Stimulated activated CD4-positive, alpha-beta T cell treated with anti-CD3 and anti-CD28 coated beads, Interleukin-4, amount 100 ng/mL, for 24 hours (primary cell): ENCODE measurements at places on chromosomes 5 and 9.
A peak's percentile ranks its signal among the peaks of the same experiment; 100 is the strongest.

- no peak for DNase-seq
Measured at GRCh38 chr5:169009123-169009522, 291.8 kb downstream of the SLIT3 start.

DNA sequence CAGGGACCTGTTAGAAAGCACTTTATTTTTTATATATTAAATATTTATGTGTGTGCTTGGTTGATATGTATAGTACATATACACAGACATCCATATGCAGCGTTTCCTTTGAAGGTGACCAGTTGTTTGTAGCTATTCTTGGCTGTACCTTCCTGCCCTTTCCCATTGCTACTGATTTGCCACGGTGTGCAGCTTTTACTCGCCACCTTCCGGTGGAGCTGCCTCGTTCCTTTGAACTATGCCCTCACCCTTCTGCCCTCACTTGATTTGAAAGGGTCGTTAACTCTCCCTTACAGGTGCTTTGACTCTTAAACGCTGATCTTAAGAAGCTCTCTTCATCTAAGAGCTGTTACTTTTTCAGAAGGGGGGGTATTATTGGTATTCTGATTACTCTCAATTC is 20.5 kb downstream of the RGMB start:
- DNase-seq, result no peak

DNA sequence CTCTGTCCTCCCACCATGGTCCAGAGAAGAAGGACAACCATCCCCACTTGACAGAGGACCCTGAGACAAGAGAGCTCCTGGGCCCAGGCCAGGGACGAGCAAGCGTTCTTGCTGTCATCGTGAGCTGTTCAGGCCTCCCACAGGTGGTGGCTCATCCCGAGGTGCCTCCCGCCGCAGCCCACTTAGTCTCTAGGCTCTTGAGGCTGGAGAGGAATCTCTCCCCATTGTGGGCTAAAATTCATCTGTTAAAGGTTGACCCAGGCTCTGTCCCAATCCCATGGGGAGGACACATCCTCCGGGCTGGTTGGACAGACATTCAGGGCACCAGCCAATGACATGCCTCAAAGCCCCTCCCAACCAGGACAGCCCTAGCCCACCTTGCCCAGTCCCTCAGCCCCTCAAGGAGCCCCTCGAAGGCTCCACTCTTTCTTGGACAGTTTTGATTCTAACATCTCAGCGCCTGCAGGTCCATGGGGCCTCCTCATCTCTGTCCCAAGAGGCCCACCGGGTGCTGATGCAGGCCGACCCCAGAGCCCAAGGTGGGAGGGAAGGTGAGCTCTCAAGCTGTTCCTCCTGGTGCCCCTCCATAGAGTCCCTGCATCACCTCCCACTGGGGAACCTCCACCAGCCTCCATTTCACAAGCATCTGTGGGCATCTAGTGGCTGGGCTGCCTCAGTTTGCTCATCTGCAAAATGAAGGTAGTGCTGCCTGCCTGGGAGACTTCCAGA is 52.9 kb downstream of the BARX1 start:
- no peak for DNase-seq

DNA sequence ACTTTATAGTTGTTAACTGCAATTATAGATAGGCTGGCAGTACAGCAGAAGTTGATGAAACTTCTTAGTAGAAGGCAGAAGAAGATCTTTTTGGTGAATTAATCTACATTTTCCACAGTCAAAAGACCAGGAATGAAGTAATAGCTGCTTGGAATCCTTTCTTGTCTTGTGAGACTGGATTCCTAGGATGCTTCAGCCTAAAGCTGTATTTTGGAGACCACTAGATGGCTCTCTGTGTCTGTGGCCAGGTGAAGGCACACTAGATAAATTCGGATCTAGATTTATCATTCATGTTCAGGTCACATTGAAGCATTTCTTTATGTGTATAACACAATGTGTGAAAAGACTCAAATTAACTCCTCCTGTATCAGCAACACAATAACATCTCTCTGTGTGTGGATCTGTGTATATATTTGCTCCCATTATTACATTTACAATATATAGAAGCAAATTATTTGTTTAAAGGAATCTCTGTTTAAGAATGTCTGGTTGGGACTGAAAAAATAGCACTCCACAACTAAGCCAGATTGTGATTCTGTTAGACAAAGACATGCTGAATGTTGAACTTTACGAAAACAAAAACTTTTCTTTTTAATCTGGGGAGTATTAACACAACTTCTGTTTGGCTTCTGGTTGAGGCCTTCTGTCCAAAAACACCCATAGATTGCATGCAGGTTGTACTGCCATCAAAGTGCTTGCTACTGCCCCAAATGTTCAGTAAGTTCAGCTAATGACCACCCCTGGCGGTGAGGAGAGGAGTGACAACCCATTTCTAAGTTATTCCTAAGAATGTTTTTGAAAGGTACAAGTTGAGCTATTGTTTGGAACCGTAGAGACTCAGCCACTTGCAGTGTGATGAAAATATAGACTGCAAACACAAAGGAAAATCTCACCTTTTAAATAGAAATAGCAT is 10.6 kb downstream of the GRIN3A start:
- peak; percentile 6 for DNase-seq

DNA sequence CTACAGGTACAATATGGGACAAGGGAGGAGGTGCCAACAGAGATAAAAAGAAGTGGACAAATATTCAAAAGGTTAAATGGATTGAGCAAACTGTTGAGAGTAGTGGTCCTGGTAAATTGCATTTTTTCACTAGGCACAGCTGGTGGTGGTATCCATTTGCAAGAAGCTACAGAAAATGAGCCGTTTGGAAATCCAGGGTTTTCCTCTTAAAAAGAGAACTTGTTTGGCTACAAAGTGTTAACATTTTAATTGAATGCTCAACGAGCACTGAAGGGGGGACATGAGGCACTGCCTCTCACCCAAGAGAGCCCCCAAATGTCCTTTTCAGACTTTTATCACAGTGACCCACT is 491 bp upstream of the ZCCHC9 start:
- no peak for DNase-seq

- DNase-seq, result no peak
Measured at GRCh38 chr5:104778-105296, 12.9 kb downstream of the PLEKHG4B start.

- no peak for DNase-seq
Measured at GRCh38 chr9:78682216-78682615, 385.3 kb downstream of the PSAT1 start.

GRCh38 chr9:92003308-92004044 is 53.4 kb upstream of the ROR2 start:
- no peak for DNase-seq

DNA sequence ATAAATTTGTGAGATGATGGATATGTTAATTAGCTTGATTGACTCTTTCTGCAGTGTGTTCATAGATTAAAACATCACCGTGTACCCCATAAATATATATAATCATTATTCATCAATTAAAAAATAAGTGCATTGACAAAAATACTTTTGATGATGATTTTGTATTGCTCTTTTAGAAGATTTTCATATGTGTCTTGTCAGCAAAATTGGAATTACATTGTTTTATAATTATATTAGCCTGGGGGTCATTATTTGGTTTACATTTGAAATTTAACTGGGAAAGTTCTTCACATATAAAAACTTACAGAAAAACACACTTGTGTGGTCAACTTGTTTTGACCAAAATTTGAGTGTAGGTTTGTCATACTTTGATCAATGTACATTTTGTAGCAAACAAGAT is 614.6 kb upstream of the ITGA1 start:
- DNase-seq, result no peak

- no peak for DNase-seq
Measured at GRCh38 chr5:1936413-1936812, 53.7 kb upstream of the IRX4 start.

DNA sequence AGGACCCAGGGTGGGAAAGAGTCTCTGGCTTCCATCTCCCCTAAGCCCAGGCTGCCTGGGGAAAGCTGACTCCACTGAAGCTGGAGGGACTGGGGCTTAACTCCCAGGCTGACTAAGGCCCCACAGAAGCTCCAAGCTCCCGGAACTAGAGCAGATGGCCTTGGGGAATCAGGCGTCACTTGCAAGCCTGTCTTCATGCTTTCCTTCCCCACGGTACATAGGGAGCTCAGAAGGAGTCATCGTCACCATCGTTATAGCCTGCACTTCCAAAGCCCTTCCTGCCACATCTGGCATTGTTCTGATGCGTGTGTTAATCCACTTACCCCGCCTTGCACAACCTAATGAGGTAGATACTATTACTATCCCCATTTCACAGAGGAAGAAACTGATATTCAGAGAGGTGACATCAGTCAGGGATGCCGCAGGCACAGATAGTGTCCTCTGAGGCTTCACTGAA is 11.5 kb downstream of the AQP3 start:
- no peak for DNase-seq

GRCh38 chr5:58334035-58334434 is 125.9 kb downstream of the PLK2 start:
- no peak for DNase-seq

DNA sequence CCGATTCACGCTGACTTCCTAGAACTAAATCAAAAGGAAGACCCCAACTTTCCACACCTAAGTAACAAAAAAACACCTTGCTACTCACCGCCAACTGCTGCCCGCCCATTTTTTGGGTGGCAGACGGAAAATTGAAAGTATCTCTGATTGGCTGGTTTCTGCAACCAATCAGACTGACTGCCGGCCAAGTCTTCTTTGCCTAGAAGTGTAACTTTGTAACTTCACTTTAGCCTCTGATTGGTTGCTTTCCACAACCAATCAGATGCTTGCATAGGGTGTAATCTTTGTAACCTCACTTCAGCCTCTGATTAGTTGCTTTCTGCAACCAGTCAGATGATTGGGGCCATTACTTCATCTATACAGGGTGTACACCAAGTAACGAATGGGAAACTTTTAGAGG is 42.6 kb upstream of the ANKH start:
- DNase-seq, result no peak

DNA sequence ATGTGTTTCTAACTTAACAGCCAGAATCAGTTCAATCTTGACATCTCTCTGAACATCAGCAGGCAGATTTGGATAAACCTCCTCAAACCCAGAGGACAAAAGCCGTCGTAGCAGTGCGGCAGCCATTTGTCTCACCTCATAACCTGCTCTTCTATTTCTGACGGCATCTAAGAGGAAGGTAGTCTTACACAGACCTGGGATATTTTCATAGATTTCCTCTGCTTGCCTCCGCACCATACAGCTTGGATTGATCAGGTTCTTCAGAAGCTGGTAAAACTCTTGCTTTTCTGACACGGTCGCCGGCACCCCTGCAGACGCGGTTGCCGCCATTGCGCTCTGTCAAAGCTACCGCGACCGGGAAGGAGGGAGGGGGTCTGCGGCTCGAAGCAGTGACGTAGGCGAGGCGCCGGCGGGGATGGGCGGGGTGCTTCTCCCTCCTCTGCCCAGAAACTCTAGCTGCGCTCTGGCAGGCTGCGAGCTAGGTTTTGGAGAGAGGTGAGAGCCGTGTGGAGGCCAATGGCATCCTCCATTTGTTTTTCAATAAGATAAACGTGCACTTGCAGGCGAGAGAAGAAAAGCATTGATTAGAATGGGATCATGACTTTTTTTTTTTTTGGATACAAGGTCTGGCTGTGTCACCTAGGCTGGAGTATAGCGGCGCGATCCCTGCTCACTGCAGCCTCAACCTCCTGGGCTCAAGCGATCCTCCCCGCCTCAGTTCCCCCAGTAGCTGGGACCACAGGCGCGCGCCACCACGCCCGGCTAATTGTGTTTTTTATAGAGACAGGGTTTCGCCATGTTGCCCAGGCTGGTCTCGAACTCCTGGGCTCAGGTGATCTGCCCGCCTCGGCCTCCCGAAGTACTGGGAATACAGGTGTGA is at the start of gene RANBP6:
Gene RANBP6, minus strand, starts transcription at position 347 of the 880 bp plus-strand sequence. Its CDS starts 17 bp downstream, at position 330.
- DNase-seq, result peak; percentile 92

- no peak for DNase-seq
Measured at GRCh38 chr9:117414220-117414905, 494 bp downstream of the ASTN2 start.

- DNase-seq, result peak; percentile 72
Measured at GRCh38 chr5:55172937-55173686, at the start of gene CDC20B. TSS of gene CDC20B (minus strand) at chr5:55173177. CDS start at chr5:55173000, 177 bp downstream.

DNA sequence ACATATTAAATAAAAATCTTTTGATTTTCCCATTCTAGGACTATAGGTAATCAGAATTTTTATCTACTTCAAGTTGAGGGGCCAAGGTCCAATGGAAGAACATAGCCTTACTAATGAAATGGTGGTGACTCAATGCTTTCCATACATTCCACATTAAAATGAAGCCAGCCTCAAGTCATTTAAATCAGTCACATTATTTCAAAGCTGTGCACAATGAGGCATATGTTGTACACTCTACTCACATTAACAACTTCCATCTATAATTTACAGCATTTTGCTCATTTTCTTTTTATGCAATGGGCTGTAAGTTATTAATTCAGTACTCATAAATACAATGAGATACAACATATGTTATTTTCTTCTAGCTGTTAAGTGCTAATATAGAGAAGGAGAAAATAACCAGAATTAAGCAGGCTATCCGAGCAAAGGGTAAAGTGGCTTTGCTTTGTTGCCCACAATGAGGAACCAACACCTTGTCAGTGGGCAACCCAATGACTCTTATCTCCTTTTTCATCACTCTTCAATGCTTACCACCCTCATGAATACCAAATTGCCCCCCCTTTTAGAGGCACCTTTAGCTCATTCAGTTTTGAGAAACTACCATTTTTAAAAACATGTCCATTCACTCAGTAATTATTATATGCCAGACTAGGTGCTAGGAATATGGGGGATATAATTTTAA is 52.4 kb downstream of the TTLL11 start:
- DNase-seq, result no peak

DNA sequence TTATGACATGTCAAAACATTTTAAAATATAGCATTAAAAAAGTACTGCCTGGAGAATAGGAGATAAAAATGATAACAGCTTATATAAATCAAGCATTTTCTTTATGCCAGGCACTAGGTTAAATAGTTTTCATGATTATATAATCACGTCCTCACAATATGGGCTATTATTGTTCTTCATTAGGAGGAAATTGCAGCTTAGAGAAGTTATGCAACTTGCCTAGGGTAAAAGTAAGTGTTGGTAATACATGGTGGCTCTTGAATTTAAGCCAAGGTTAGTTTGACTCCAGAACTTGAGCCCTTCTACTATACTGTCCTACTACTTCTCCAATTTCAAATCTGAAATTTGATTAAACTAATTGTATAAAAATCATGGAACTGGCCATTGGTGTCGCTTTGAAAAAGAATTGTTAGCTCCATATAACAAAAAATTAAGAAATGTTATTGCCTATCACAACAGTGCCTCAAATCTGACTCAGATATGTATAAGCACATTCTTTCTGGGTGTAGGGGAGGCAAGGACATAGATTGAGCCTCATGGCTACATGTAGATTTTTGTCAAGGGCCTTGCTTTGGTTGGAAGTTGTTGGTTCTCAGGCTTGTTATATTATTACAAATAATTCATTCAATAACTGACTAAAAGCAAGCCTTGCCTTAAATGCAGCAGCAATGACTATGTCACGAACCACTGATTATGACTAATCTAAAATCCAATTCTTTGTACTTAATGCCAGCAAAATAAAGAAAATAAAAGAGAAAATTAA is 223.5 kb upstream of the DAB2 start:
- no peak for DNase-seq
